ENCODE measurements at places on chromosomes 3 and 15. TPM values are rescaled to one million over a fixed set of nuclear protein-coding genes. Genes with fewer than 3 reads are reported as not detected.

Gene ZPLD1
- total RNA-seq = 1.1 TPM

Gene UBAP1L
- 2.2 TPM for total RNA-seq

Gene KNL1
- total RNA-seq = 2.0 TPM

Gene C3orf33
- total RNA-seq = 1.6 TPM

Gene TICRR
- total RNA-seq = 1.7 TPM

Gene LTK
- 0.07 TPM for total RNA-seq

Gene CMTM7
- total RNA-seq = 17.8 TPM

Gene NAA80
- total RNA-seq = 3.5 TPM

Gene SLC15A2
- 0.26 TPM for total RNA-seq

Gene CP
- total RNA-seq = 42.1 TPM

Gene ZNF502
- total RNA-seq = 3.9 TPM

Gene LRRC31
- total RNA-seq = not detected

Gene GOLGA8T
- total RNA-seq = 0.17 TPM

Gene MESP2
- 0.66 TPM for total RNA-seq

Gene PATL2
- total RNA-seq = 0.33 TPM

Gene ATP10A
- 14.9 TPM for total RNA-seq
